ENCODE measurements at places on chromosomes 5 and 9.

GRCh38 chr9:122394265-122395125 is 23.7 kb downstream of the PTGS1 start:
- peak; percentile 68 for DNase-seq

- no peak for DNase-seq
Measured at GRCh38 chr5:156186760-156187159, 140.2 kb upstream of the SGCD start.

GRCh38 chr5:41761663-41762062 is 108.6 kb downstream of the OXCT1 start:
- no peak for DNase-seq

DNA sequence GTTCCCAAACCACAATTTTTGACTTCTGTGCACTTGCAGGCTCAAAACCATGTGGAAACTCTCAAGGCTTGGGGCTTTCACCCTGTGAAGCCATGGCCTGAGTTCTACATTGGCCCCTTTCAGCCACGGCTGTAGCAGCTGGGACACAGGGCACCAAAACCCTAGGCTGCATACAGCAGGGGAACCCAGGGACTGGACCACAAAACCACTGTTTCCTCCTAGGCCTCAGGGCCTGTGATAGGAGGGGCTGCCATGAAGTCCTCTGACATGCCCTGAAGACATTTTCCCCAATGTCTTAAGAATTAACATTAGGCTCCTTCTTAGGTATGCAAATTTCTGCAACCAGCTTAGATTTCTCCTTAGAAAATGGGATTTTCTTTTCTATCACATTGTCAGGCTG is 312.1 kb upstream of the TUSC1 start:
- DNase-seq, result no peak

GRCh38 chr5:144032375-144032774 is 138.1 kb downstream of the YIPF5 start:
- DNase-seq, result peak; percentile 66

- peak; percentile 23 for DNase-seq
Measured at GRCh38 chr9:112112941-112113681, 62.0 kb downstream of the SUSD1 start.

- DNase-seq, result no peak
Measured at GRCh38 chr5:75433814-75434506, 77.5 kb downstream of the CERT1 start.

- DNase-seq, result no peak
Measured at GRCh38 chr5:174404848-174405247, 319.5 kb upstream of the MSX2 start.

DNA sequence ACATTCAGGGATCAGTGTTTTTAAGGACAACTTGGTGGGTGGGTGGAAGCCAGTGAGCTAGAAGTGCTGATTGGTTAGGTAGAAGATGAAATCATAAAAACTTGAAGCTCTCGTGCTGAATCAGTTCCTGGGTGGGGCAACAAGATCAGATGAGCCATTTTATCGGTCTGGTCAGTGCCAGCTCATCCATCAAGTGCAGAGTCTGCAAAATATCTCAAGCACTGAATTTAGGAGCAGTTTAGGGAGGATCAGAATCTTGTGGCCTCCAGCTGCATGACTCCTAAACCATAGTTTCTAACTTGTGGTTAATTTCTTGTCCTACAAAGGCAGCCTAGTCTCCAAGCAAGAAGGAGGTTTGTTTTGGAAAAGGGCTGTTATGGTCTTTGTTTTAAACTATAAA is 166.4 kb downstream of the FAM170A start:
- DNase-seq, result no peak

- DNase-seq, result no peak
Measured at GRCh38 chr9:97802276-97802675, 50.8 kb upstream of the FOXE1 start.

DNA sequence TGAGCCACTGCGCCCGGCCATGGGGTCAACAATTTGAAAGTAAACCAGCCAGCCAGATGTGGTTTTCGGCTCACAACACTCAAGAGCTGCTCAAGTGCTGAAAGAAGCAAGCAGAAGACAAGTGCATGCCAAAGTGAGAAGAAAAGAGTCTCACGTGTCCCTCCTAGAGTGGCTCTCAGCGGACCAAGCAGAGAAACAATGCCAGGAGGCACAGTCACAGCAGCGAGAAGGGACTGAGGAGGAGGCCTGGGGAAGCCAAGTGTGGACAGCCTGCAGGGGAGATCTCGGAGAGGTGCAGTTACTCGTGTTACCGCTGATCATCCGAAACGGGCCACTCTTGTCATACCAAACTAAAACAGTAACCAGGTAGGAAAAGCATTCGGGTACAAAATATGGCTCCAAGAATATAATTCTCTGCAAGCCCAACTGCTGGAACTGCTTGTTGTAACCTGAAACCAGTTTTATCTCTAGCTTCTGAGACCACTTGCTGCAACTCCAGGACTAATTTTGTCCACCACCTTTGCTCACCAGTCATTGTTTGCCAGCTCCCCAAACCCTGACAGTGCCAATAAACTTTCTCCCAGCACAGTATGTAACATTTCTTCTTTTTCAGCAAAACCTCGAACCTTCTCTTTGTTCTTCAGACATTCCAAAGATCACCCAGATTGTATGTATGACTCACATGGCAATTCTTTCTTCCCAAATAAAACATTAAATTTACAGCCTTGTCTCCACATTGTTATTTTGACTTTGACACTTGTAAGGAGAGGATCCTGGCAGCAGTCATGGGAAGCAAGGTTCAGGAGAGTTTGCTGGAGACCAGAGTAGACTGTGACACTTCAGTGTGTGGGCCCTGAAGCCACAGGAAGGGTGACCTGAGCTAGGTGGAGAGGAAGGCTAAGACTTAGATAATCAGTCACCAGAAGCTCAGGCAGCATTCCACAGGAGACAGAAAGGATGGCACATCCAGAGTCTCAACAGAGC is 6.3 kb downstream of the SLC35D2 start:
- DNase-seq, result no peak

GRCh38 chr9:124454296-124454695 is 4.0 kb downstream of the ADGRD2 start:
- DNase-seq, result no peak

GRCh38 chr9:14098486-14099180 is 215.3 kb downstream of the NFIB start:
- DNase-seq, result no peak

DNA sequence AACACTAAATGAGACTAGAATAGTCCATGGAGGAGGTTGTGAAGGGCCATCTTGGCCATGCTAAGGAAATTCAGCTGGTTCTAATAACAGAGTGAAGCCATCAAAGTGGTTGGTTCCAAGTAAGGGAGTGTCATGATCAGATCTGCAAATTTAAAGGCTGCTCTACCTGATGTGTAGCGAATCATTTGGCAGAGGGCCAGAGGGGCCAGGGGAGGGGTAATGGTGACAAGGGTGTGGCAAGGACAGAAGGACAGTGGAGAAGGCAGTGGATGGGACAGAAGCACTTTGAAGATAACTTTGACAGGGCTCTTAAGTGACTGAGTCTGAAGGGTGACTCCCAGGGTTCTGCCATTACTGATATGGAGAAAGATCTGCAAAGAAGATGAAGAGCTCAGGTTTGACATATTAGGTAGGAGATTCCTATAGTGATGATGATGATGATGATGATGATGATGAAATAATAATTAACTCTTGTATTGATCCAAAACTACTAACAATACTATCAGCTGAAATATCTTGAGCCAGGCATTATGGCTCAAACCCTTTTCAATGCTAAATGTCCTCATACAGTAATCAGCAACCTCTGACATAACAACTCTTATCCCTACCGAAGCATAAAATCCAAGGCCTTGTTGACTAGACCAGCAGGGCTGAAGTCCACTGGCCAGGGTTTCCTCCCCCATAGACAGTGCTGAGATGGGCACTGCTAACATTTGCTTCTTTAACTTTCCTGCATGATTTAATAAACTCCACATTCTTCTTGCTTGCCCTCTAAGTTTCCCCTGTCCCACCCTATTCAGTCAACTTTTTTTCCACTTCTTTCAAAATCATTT is 20.0 kb downstream of the KIAA1191 start:
- DNase-seq, result no peak

DNA sequence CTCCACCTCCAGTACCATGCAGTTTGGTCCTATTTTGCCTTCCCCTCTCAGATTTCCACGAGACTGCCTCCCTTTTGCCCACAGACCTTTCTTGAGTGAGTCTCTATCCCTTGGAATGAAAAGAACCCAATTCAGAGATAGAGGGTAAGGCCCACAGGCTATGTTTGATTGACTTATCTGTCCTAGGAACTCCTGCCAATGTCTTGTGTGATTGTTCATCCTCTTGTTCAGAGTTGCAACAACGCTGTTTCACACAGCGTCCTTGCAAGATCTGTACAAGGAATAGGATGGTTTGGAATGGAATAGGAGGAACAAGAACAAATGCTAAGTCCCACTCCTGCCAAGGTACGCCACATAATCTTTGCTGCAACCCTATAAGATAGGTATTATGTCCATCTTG is 142.2 kb upstream of the ABCA1 start:
- DNase-seq, result no peak

DNA sequence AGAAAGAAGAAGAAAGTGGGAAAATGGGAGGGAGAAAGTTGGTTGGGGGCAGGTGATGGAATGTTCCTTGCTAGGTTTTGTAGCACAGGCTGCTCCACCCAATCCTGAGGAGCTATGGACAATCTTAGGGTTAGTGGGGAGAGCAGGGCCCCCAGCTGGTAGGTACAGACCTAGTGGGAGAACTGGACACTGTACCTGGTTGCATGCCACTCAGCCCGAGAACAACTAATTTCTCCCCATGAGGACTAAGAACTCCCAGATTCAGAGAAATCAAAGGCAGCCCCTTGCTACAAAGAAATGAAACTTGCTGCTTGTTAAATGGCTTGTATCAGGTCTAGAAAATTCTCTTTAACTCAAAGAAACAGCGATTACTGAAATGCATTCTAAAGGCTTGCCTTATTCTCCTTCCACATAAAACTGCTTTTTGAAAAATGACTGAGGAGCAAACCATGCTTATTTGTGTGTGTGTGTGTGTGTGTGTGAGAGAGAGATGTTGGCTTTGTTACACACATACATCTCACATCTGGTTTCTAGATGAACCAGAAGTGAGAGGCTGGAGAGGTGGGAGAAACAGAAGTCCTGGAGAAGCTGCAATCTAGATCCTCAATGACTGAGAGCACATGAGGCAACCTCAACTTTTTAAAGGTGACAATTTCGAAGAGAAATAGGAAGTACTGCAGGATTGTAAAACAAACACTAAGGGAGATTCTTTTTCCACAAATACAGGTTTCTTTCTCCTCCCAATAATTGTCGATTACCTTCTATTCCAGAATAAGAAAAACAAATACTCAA is 28.9 kb downstream of the FYB1 start:
- DNase-seq, result no peak

DNA sequence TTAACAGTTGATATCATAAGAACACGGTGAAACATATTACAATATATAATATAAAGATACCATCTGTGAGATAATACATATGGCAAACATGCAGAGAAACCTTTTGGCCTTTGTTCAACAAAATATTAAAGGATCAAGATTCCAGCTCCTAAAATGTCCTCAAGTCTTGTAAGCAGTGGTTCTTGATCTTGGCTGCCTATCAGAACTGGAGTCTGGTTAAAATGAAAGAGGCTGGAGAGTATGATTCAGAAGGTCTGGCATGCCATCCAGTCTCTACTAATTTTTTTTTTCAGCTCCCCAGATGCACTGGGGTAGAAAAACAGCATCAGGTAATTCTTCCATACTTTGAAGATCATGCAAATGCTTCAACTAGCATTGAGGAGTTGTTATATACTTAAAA is 83.2 kb downstream of the TNC start:
- no peak for DNase-seq

- DNase-seq, result no peak
Measured at GRCh38 chr9:98572054-98572627, 136.6 kb downstream of the GABBR2 start.

DNA sequence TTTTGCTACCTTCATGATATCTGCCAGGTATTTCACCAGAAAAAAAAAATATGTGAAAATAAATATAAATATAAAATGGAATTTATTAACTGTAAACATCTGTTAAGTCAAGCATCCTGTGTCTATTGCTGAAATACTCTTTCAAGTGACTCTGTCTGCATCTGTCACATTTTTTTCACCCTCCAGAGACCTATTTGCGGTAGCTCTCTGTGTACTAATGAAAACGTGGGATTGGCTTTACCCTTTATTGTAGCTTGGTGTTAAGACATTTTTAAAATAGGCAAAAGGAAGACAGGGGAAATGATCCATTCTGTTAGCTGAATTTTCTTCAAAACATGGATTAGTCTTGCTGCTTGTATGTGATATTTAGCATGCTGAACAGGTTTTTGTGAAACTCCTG is 536.0 kb upstream of the WWC1 start:
- DNase-seq, result no peak

- DNase-seq, result peak; percentile 10
Measured at GRCh38 chr5:78542321-78542840, 106.2 kb downstream of the LHFPL2 start.

- peak; percentile 68 for DNase-seq
Measured at GRCh38 chr5:42811591-42812446, at the start of gene SELENOP. Gene SELENOP (minus strand): TSS chr5:42811892. CDS start chr5:42808353, 3,539 bp downstream.

DNA sequence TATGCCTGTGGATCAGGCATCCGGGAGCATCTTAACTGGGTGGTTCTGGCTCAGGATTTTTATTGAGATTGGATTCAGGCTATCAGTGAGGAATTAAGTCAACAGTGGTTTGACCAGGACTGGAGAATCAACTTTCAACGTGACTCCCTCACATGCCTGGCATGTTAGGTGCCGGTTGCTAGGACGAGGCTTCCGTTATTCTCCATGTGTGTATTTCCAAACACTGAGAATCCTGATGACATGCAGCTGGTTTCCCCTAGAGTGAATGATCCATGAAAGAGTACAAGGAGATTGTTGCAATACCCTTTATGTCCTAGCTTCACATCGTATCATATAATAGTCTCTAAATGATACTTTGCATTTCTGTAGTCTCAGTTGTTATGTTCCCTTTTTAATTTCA is 529.2 kb downstream of the ANXA1 start:
- no peak for DNase-seq

- peak; percentile 32 for DNase-seq
Measured at GRCh38 chr9:5799314-5799713, 33.6 kb downstream of the ERMP1 start.

GRCh38 chr5:77437194-77437593 is 54.9 kb downstream of the WDR41 start:
- DNase-seq, result no peak
